ENCODE measurements at places on chromosomes 3 and 15. TPM values are rescaled to one million over a fixed set of nuclear protein-coding genes. Genes with fewer than 3 reads are reported as not detected.

DNA sequence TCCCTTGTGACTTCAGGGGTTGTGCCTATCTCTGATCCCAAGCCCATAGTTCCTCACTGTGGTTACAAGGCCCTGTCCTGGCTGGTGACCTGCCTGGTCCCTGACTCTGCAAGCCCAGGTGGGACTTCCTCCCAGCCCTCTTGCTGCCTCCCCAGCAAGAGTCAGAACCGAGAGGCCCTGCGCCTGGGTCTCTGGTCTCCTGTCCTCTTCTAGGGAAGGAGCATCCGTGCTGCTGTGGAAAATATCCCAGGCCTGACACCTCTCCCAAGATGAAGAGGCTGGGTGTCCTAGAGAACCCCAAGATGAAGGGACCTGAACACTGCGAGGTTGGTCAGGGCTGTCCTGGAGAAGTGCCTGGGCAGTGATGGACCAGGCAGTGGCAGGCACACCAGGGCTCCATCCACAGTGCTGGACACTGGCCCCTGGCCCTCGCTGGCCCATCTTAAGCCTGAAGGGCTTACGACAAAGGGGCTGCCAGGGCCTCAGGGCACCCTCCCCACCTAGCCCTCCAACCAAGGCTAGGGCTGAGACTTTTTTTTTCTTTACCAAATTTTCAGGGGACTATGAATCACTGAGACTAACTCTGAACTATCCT, 32.7 kb downstream of the PTH1R start:
- no peaks in the 10 kb centered on the region for H3K27me3 ChIP-seq
- H3K27ac ChIP-seq = no peak overlapping the region
- H3K4me3 ChIP-seq = no peak overlapping the region
- H3K4me1 ChIP-seq = peaks cover 5% of the 10 kb centered on the region
- DNase-seq = no peak

GRCh38 chr15:98076021-98076816, 115.7 kb downstream of the ARRDC4 start:
- peaks cover 4% of the 10 kb centered on the region for H3K27me3 ChIP-seq
- no peak overlapping the region for H3K27ac ChIP-seq
- H3K4me1 ChIP-seq = no peaks in the 10 kb centered on the region
- H3K36me3 ChIP-seq = no peaks in the 10 kb centered on the region
- H3K4me3 ChIP-seq = no peak overlapping the region

GRCh38 chr3:31483776-31484175, 48.9 kb upstream of the STT3B start:
- H3K4me1 ChIP-seq = no peaks in the 10 kb centered on the region
- H3K27ac ChIP-seq = no peak overlapping the region
- H3K27me3 ChIP-seq = no peaks in the 10 kb centered on the region

DNA sequence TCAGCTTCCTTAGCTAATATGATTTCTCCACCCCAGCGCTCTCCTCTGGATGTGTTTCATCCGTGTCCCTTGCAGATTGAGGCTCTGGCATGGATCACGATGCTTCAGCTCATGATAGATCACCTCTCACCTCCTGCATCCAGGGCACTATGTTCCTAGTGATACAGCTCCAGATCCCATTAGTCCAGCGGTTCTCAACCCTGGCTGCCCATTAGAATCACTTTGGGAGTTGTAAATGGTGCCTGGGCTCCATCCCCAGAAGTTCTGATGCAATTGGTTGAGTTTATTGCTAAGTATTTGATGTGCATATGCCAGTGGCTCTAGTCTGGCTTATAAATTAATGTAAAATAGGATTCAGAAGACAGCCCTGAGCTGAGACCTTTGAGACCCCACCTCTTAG, 34.5 kb downstream of the INSYN1 start:
- no peaks in the 10 kb centered on the region for H3K36me3 ChIP-seq
- no peaks in the 10 kb centered on the region for H3K4me1 ChIP-seq
- no peak for DNase-seq
- no peak overlapping the region for H3K4me3 ChIP-seq
- no peaks in the 10 kb centered on the region for H3K27me3 ChIP-seq
- H3K27ac ChIP-seq = no peak overlapping the region

DNA sequence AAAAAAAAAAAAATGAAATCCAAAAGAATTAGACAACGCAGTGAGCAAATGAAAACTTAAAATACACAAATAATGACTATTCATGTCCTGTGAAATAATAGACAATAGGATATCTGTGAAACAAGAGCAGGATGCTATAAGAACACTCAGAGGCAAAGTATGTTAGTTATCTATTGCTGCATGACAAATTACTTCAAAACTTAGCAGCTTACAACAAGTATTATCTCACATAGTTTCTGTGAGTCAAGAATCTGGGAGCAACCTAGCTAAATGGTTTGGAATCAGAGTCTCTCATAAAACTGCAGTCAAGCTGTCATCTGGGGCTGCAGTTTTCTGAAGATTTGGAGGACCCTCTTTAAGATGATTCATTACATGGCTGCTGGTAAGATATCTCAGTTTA, 36.5 kb upstream of the ZMAT3 start:
- H3K4me3 ChIP-seq = no peak overlapping the region
- peaks cover 14% of the 10 kb centered on the region for H3K4me1 ChIP-seq
- no peaks in the 10 kb centered on the region for H3K27me3 ChIP-seq
- H3K36me3 ChIP-seq = no peaks in the 10 kb centered on the region
- peak; percentile 76 for DNase-seq

DNA sequence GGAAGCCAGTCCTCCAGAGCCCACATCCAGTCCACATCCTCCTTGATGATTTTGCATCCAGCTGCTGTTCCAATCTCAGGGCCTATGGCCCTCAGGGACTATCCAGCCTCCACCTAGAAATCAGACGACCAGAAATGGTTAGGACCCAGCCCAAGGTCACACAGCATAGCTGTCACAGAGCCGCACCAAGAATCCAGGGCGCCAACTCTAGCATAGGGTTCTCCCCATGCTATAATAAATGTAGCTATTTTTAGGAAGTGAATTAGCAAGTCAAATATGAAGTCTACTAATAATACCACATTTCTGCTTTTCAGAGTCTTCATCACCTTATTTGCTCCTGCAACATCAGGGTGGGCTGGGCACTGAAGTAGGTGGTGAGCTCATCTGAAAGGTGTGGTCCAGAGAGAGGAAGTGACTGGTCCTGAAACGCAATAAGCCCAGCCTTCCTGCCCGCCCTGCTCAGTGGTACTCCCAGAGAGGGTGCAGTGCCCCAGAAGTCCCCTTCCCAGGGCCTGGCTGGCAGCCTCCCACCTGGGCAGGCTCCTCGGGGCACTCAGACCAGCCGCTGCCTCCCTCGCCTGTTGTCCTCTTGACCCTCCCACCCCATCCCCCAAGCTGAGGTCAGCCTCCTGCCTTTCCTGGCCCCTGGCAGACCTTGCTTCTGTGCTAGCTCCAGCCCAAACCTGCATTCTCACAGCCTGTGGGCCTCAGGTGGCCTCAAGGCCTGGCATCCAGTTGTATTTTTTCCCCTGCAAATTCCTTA, 17.6 kb upstream of the CYP11A1 start:
- peak; percentile 88 for DNase-seq
- H3K4me1 ChIP-seq = peaks cover 58% of the 10 kb centered on the region
- H3K27ac ChIP-seq = peak overlapping the region; percentile 99
- no peaks in the 10 kb centered on the region for H3K27me3 ChIP-seq
- no peak overlapping the region for H3K4me3 ChIP-seq

DNA sequence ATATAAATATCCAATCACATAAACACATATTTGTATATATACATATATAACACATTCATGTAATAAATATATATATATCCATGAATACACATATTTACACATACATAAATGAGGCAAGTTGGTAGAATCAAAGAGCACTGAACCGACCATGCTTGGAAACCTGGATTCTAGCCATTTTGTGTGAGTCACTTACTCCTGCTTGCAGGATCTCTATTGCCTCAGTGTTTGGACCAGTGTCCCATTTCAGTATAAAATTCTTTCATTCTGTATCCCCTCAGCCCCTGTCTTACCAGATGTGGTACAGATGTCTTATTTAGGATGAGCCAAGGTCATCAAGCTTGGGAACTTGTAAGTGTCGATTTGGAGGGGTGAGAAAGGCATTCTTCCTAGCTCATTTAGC, 391.4 kb upstream of the FRG2C start:
- H3K27ac ChIP-seq = no peak overlapping the region
- no peaks in the 10 kb centered on the region for H3K27me3 ChIP-seq
- DNase-seq = peak; percentile 16
- no peaks in the 10 kb centered on the region for H3K4me1 ChIP-seq
- no peaks in the 10 kb centered on the region for H3K36me3 ChIP-seq

- no peak overlapping the region for H3K27ac ChIP-seq
- no peaks in the 10 kb centered on the region for H3K27me3 ChIP-seq
- no peak overlapping the region for H3K4me3 ChIP-seq
- no peak for DNase-seq
These were observed 27.6 kb upstream of the GAP43 start for GRCh38 chr3:115595611-115596275.

DNA sequence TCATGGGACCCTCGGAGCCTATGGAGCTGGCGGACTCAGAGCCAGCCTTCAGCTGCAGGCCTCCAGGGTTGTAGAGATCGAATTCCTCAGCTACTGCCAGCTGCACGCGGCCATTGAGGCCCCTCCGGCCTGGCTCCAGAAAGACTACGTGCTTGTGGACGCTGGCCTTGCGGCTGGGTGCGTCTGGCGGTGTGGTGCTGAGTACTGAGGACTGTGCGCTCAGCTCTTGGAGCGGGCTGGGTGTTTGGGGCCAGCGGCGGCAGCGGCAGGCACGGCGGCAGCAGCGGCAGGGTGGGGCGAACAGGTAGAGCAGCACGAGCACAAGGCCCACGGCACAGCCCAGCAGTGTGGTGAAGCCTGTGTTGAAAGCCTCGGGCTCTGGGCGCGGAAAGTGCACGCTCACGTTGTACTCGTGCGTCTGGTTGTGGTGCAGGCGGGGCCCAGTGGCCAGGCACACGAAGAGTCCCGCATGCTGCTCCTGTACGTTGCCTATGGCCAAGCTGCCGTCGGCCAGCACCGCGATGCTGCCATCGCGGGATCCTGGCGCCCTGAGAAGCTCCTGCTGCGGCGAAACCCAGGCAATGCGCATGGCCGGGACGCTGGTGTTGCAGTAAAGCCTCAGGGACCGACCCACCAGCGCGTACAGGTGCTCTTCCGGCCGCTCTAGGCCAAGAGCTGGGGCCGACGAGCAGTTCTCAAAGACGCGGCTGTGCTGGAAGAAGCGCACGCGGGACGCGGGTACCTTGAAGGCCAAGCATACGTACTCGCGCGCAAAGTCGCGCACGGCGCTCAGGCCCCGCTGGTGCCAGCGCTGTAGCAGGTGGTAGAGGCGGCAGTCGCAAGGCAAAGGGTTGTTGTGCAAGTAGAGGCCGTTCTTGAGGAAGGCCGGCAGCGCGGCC, 1.3 kb downstream of the AMIGO3 start:
- no peak overlapping the region for H3K4me3 ChIP-seq
- peaks cover 14% of the 10 kb centered on the region for H3K36me3 ChIP-seq
- no peak overlapping the region for H3K27ac ChIP-seq
- H3K4me1 ChIP-seq = peaks cover 12% of the 10 kb centered on the region
- no peaks in the 10 kb centered on the region for H3K27me3 ChIP-seq
- no peak for DNase-seq

DNA sequence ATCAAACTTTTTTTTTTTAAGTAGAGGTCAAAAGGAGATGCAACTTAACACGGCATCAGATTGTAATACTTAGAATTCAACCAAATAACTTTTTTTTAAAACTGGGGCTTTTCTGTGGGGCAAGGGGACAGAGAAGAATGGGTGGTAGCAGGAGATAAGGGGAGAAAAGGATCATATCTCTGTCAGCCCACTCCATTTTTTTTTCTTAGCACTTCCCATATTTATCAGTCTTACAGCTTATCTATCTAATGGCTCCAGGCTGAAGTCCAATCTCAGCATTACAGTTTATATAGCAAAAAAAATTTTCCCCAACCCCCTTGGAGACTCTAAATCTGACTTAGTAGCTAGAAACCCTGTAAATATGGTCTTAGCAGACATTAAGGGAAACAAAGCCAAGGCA, 69.3 kb downstream of the PIK3R4 start:
- H3K4me3 ChIP-seq = no peak overlapping the region
- H3K27ac ChIP-seq = no peak overlapping the region
- DNase-seq = no peak
- H3K36me3 ChIP-seq = 0 out of 2 replicates have a peak, but pooled peaks cover 4% of the 10 kb centered on the region
- no peaks in the 10 kb centered on the region for H3K27me3 ChIP-seq

GRCh38 chr15:32943711-32944110, 225.9 kb downstream of the GREM1 start:
- DNase-seq = no peak
- H3K4me3 ChIP-seq = no peak overlapping the region
- H3K4me1 ChIP-seq = no peaks in the 10 kb centered on the region
- no peak overlapping the region for H3K27ac ChIP-seq
- no peaks in the 10 kb centered on the region for H3K27me3 ChIP-seq

- H3K27me3 ChIP-seq = no peaks in the 10 kb centered on the region
- no peak overlapping the region for H3K4me3 ChIP-seq
- H3K27ac ChIP-seq = no peak overlapping the region
These were observed 474.9 kb upstream of the GOLIM4 start for GRCh38 chr3:168570404-168571155.

DNA sequence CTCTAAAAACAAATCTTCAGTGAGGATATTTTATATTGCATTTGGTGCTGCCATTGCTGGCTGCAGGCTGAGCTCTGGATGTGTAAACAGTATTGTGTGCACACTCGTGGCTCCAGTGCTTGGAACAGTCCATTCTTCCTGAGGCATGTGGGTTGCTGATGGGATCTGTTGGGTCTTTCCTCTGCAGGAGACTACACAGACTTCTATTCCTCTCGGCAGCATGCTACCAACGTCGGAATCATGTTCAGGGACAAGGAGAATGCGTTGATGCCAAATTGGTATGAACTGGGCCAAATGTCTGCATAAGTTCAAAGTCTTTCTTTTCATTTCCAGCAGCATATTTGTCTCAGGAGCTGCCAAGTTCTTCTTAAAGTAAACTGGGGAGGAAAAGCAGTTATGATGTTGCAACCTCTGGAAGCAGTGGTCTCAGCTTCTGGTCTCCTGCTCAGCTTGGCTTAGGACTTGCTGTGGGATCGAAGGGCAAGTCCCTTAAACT, 9.3 kb downstream of the FAH start:
- peaks cover 24% of the 10 kb centered on the region for H3K36me3 ChIP-seq
- H3K4me3 ChIP-seq = no peak overlapping the region
- no peak overlapping the region for H3K27ac ChIP-seq
- no peak for DNase-seq
- H3K4me1 ChIP-seq = peaks cover 17% of the 10 kb centered on the region
- no peaks in the 10 kb centered on the region for H3K27me3 ChIP-seq

GRCh38 chr15:54839379-54839778, 357.4 kb downstream of the RSL24D1 start:
- no peaks in the 10 kb centered on the region for H3K36me3 ChIP-seq
- H3K27ac ChIP-seq = no peak overlapping the region
- no peak overlapping the region for H3K4me3 ChIP-seq
- no peak for DNase-seq
- H3K27me3 ChIP-seq = no peaks in the 10 kb centered on the region
- no peaks in the 10 kb centered on the region for H3K4me1 ChIP-seq

GRCh38 chr3:119700920-119701734, 1.7 kb upstream of the CFAP91 start:
- no peak for DNase-seq
- no peak overlapping the region for H3K27ac ChIP-seq
- no peak overlapping the region for H3K4me3 ChIP-seq

The VIPR1 gene
- 7.0 TPM for total RNA-seq

The RASGRP1 gene
- not detected for total RNA-seq

The CIDEC gene
- not detected for total RNA-seq

The HESX1 gene
- total RNA-seq = not detected

The ZCWPW2 gene
- total RNA-seq = not detected

The DPPA2 gene
- not detected for total RNA-seq

The MAP2K5 gene
- 4.0 TPM for total RNA-seq
